ENCODE measurements at places on chromosomes 6 and 20.

- DNase-seq = no peak
Measured at GRCh38 chr6:163893609-163894189, 479.2 kb downstream of the QKI start.

DNA sequence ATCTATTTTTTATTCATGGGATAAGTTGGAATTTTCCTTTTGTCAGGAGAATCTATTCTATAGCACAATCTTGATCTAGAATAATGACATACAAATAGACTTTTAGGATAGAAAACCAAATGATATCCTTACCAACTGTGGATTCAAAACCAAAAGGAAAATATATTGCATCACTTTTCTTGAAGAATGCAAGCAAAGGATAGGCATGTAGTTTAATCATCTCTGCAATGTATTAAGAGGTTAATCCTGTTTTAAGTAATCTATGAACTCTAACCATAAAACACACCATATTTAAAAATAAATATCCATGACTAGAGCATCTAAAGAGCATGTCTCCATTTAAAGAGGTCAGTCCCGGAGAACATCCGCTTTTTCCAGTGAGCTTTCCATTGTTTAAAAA is 106.7 kb upstream of the CNKSR3 start:
- no peak for DNase-seq

GRCh38 chr6:140957386-140957785 is 1175.3 kb upstream of the GJE1 start:
- DNase-seq = no peak

DNA sequence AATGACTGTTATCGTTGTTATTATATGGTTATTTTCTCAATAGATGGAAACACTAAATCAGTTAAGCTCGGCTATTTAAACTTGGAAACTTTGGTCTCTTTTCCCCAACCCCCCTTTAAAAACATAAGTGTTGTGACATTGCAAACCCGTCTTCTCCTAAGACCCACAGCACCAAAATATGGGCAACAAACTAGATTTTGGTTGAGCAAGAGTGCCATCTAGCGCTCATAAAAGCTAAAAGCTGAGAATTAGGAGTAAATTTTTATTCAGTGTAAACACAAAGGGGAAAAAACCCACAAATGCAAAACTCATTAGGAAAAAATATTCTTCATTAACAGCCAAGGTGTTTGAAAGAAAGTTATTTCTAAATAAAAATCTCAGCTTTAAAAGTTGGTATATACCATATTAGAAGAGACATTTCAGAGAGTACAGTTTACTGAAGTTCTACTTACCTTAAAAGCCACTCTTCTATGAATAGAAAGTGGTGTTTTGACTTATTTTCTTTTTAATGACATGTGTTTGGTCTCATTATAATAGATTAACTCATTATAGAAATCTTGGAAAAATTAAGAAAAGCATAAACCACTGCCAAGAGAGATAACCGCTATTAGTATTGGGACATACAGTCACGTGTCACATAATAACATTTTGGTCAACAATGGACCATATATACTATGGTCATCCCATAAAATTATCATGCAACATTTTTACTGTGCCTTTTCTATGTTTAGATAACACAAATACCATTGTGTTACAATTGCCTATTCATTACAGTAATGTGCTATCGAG is 21.1 kb downstream of the SESN1 start:
- DNase-seq = peak; percentile 56

- DNase-seq = no peak
Measured at GRCh38 chr6:156948807-156949206, 171.6 kb downstream of the ARID1B start.

GRCh38 chr6:155026022-155026705 is 31.0 kb downstream of the TIAM2 start:
- DNase-seq = peak; percentile 64

- no peak for DNase-seq
Measured at GRCh38 chr6:66814156-66814555, 1107.1 kb upstream of the EYS start.

DNA sequence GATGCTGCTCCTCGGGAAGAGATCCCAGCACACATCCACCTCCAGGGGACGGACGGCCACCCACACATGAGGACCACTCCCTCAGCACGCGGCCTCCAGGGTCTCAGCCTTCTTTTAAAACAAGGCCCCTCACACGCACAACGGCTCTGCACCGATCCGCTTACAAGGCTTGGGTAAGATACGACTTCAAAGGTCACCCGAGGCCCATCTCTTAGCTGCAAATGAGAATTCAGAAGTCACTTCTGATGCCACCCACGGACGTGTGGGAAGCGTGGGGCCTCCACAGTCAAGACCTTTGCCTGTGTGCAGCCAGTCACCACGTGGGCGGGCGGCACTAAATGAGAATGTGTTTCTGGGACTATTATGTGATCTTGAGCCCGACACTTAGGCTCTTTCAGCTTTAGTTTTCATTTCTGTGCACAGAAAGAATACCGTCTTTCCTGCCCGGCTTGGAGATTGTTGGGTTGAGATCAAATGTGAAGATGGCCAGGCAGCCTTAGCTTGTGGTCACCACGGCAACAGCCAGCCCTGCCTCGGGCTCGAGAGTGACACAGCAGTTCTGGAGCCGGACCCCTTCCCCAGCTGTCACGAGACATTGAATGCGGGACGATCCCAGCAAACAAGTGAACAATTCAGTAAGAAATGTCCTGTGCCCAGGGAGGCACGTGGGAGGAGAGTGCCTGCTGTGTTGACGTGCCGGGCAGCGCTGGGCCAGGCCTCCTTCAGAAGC is 91.6 kb downstream of the RAMACL start:
- no peak for DNase-seq

GRCh38 chr20:4578375-4578774 is 143.3 kb upstream of the PRND start:
- DNase-seq = no peak

GRCh38 chr6:52534363-52534762 is 42.5 kb downstream of the TRAM2 start:
- DNase-seq = no peak

DNA sequence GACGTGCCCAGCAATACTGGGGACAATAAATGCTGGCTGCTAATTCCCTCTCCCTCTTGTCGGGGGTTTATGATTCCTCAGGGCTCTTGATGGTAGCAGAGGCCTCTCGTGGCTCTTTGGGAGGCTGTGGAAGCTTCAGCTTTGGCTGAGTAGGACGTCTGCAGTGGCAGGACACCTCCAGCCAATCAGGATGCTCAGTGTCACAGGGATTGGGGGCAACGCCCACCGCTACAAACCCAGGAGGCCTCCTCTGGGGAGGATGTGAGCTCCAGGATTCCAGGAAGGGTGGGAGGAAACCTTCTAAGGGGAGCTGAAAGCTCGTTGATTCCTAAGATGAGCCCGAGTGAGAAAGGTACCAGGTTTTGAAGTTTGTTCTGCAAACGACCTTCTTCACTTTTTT is 19.4 kb downstream of the RSPO4 start:
- DNase-seq = no peak

GRCh38 chr20:36642136-36642535 is 3.9 kb downstream of the SLA2 start:
- DNase-seq = no peak

DNA sequence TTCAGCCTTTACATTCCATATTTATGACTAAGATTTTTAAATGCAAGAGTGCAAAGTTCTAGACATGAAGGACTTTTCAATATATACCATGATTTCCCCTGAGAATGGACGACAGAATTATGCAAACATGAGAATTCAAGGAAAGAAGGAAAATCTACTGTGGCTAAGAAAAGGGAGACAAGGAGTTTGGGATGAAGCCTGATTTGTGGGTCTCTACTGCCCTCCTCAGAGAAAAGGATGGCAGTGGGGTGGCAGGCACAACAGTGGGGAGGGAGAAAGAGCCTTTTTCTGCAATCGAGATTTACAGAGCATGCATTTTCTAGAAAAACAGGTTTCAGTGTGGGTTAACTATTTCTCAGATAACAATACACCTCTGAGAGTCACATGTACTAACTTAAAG is 466.9 kb upstream of the NRSN1 start:
- DNase-seq = peak; percentile 17

GRCh38 chr20:61731363-61732181 is 334.1 kb downstream of the TAF4 start:
- no peak for DNase-seq

DNA sequence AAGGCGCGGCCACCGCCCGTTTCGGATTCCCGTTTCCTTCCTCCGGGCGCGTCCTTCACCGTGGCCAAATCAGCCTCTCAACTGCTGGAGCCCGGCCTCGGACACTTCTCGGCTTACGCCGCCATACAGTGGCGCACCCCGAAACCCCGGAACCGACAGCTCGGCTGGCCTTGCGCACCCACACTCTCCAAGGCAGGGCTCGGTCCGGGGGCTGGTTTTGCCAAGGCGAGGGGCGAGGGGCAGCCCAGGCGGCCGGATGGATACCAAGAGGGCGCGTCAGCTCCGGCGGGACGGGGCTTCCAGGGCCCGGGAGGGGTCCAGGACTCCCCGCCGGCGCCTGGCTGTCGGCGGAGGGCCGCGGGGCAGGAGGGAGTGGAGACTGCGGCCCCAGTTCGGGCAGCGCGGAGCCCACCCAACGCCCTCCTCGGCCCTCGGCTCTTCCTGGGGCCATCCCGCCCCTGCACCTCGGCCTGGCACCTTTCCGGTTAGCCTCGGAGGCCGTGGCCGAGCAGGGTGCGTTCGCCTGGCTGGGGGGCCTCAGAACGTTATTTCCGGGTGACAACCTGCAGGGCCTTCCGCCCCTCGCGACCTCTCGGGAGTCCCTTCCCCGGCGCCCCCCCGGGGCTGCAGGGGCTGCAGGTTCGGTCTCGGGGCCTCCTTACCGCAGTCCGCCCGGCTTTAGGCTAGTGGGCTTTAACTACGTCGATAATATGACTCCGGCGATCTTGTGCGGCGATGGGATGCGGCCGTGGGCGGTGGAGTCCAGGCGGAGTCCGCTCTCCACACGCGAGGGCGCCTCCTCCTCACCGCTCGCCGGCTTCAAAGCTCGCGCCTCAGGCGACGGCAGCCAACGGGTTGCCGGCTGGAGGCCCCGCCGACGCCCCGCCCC is 697 bp upstream of the CEP43 start:
- no peak for DNase-seq

DNA sequence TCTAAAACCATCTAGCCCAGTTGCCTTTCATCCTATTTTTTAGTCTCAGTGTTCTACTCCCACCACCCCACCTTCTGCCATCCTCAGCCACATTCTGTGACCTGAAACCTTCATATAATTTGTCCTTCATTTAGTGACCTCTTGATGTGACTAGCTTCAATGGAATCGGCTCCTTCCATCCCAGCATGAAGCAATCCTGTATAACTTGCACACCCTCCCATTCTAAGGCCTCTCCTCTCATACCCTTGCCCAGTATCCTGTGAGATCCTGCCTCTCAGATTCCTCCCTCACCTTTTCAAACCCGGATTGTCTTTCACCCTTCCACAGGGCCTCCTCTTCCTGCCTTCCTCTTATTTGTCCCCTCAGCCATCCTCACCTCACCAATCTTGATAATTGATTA is 3.1 kb downstream of the ZNF76 start:
- no peak for DNase-seq

DNA sequence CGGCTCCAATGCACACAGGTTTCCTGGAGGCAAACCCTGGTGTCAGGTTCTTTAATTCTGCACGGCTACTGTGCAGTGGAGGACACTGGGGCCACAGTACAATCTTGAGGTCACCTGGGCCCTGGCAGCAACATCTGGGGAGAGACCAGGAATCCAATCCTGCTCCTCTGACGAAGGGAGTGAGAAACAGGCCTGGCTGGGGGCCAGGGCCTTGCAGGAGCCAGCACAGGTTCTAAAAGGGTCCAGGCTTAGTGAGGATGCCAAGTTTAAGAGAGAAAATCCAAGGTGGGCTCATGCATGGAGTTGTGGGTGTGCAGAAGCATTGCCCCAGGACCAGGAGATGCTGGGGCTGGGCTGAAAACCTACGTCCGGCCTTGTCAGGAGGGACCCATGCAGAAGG is 12.6 kb upstream of the THBS2 start:
- no peak for DNase-seq

GRCh38 chr6:142800240-142800639 is 144.7 kb downstream of the HIVEP2 start:
- no peak for DNase-seq

GRCh38 chr20:47668313-47669151 is 116.7 kb downstream of the SULF2 start:
- no peak for DNase-seq

DNA sequence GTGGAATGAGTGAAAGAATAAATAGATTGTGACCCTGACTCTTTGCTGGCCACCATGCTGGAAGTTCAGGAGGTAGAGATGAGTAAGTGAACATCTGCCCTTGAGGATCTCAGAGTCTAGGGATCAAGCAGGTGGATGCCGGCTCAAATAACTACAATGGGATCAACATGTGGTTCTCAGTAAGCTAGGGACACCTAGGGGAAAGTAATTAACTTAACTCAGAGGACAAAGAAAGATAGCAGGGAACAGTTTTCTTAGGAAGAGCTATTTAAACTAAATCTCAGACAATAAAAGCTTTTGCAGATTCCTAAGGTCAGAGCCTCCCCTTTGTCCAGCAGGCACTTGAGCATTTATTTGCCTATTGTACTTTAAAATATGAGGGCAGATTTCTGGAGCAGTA is 29.1 kb downstream of the SLC13A3 start:
- DNase-seq = no peak

DNA sequence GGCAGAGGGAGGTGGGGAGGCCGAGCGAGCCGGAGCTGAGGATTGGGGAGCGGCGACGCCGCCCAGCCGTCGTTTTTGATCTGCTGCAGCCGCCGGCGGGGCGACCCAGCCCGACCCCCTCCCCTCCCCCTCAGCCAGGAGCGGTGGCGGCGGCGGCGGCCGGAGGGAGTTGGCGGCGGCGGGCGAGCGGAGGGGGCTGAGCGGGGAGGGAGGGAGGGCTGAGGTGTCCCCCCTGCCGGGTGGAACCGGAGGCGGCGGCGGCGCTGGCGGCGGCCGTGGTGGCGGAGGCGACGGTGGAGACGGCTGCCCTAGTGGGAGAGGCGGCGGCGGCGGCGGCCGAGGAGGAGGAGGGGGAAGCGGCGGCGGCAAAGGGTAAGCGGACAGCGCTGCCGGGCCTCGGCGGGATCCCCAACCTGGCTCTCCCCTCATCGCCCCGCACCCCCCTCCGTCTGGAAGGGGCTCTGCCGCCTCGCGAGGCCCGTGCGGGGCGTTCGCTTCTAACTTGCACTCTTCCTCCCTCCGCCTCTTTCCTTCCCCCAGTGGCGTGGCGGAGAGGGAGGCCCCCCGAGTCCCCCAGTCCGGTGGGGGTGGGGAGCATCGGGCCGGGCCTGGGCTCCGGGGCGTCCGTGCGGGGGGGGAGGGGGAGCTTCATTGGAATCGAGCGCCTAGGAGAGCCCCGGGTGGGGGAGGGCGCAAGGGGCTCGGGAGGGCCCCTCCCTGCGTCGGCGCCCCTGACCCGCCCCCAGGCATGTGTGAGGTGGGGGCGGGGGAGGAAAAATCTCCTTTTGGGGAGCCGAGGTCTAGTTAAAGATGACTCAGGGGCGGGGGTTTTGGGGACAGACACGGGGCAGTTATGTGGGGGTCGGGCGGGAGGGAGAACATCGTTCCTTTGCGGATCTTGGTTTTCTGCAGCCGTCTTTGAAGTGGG is at the start of gene TAB2:
TAB2 (plus strand) TSS at position 69 of the 928 bp plus-strand sequence. CDS start 52,286 bp downstream, outside the sequence.
- peak; percentile 16 for DNase-seq
